Foreskin keratinocyte (primary cell): ENCODE measurements at places on chromosomes 2 and 18.

- DNase-seq = no peak
These were observed 14.8 kb upstream of the PARD3B start for GRCh38 chr2:204530464-204530805.

DNA sequence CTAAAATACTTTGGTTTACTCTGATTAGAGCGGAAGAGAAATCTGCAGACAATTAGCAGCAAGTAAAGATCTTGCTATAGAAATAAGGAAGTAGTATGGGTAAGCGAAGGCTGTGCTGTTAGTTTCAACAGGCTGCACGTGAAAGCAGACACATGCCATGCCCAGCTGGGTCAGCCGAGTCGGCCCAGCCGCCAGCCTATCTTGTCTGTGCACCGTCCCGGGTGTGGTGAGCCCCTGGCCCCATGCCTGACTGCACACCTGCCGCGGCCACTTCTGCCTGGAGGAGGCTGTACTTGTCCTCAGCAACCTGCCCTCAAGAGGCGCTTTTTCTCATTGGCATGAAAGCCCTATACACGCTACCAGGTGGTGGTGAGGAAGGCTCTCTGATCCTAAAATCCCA lies 185.5 kb downstream of the SEPTIN10 start:
- DNase-seq = no peak

DNA sequence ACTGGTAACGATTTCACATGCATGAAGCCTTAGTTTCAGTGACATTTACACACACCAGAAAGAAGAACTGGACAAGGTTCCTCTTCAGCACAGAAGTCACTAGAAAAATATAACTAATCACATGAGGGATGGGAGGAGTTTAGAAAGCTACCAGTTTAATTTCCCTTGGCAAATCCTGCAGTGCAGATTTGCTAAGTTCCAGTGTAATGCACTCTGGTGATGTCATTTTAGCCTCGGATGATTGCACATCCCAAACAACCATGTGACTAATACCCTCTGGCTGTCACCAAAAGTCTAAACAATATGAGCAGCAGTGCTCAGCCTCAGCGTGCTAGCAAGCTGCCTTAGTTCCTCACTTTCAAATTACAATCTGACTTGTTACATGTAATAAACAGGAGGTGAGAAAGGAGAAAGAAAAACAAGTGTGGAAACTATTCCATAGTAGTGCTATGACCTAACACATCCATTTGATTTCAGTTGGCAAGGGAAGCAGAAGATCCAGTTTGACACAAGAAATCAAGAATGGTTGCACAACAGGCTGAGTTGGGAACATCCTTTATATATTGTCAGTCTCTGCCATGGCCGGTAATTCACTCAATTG lies 35.3 kb upstream of the PPP1CB start:
- peak; percentile 91 for DNase-seq

DNA sequence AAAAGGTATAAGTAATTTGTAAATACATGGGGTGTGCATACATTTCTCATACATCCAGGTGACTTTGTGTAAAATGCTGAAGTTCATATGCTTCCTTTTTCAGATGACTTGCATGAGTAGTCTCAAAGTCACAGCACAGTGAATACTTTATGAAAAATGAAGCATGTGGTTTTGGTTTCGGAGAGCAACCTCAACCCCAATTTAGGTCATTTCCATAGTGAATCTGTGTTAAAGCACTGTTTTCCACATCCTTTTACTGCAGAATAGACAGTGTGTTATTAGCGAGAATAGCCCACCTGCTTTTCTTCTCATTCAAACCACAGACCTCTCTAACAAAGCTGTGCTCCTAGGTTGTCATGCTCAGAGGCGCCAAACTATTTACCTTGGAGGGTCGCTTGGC lies 204.4 kb upstream of the RASGRP3 start:
- no peak for DNase-seq

GRCh38 chr2:192030289-192030688 lies 164.4 kb downstream of the TMEFF2 start:
- DNase-seq = peak; percentile 54
